ENCODE measurements at places on chromosomes 2 and 18.
A peak's percentile ranks its signal among the peaks of the same experiment; 100 is the strongest.

DNA sequence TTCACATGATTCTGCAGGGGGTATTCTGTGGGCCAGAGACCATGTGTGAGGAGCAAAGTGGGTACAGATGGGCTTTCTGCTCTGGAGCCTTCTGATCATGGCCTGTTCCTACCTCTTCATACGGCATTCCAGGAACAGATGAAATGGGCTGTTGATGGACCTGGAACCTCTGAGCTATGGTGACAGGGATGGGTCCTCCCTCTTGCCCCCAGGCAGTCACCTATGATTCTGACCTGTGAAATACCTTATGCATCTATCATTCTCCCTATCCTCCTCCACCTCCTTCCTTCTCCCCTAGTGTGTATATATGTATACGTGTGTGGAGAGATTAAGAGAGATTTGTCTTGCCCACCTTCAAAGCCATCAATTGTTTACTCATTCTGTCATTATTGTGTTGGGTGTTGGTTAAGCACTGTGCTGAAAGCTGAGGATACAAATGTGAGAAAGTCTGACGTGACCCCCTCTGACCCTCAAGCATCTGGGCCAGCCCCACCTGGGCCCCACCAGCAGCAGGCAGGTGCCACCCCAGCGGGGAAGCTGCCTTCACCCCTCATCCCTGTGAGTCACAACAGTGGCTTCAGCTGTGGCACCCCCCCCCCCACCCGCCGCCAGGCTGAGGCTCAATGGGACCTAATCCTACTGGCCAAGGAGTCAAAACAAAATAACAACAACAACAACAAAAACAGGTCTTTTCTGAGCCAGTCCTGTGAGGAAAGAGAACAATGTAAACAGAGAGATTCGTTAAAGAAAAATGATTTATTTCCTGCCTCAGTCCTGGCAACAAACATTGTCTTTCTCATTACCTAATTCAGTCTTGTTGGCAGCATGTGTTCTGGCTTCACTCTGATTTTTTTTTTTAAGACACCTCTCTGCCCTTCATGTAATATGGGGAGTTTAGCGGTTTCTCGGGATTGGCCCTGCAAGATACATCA is 103.8 kb upstream of the CDC42EP3 start:
- DNase-seq, result no peak

DNA sequence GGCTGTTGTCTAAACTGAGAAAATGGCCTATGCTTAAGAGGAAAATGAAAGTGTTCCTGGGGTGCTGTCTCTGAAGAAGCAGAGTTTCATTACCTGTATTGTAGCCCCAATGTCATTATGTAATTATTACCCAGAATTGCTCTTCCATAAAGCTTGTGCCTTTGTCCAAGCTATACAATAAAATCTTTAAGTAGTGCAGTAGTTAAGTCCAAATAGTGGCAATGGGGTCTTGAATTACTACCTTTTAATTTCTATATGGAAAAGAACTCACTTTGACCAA is 13.8 kb upstream of the ALLC start:
- DNase-seq, result no peak

GRCh38 chr2:118929059-118929458 is 12.9 kb upstream of the MARCO start:
- DNase-seq, result no peak

DNA sequence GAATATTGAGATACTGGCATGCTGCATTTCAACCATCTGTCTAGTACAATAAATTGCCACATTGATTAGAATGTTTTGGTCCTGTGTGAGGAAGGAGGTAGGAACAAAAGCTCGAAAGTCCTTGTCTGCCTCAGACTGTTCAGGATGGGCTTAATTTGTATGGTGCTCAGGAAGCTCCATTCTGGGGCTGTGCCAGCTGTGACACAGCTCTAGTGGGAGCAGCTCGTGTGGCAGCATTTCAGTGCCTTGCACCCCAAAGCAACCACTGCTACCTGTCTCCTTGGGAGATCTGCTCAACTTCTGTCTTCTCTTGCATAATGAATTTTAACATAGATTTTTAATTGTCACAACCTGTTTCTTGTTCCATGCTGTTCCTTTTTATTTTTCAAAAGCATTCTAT is 144.4 kb upstream of the THUMPD2 start:
- no peak for DNase-seq

DNA sequence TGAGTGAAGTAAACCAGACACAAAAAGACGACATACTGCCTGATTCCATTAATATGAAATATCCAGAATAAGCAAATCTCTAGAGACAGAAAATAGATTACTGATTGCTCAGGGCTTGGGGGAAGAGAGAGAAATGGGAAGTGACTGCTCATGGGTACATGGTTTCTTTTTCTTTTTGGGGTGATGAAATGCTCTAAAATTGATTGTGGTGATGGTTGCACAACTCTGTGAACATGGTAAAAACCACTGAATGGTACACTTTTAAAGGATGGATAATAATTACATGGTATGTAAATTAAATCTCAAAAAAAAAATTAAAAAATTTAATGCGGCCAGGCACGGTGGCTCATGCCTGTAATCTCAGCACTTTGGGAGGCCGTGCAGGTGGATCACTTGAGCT is 39.3 kb downstream of the RPL31 start:
- DNase-seq, result no peak

DNA sequence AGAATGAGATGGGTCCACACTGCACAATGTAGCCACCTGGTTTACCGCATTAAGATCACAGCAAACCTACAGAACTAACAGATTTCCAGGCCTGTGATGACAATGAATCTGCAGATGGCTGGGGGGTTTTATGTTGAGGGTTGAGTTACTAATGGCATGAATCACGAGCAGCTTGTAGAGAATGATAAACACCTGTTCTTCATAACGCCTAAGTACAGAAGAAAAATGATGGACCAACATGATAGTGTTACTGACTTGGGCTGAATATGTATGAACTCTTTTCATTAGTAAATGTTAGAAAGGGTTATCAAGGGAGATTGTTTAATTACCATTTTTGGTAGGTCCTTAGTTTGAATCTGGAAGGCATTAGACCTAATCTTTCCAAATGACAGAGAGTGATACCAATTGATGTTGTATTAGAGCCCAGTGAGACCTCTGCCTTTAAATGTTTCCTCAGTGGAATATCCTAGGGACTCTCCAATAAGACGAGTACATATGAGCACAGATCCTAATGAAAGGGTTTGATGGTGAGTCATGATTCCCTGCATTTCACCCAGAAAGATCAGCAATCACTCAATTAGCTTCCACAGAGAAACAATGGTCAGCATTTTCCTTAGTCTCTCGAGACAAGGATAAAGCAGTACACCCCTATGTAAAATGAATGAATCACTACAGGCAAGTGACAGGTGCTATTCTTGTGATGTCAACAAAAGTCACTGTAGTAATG is 243.8 kb downstream of the DLGAP1 start:
- no peak for DNase-seq

DNA sequence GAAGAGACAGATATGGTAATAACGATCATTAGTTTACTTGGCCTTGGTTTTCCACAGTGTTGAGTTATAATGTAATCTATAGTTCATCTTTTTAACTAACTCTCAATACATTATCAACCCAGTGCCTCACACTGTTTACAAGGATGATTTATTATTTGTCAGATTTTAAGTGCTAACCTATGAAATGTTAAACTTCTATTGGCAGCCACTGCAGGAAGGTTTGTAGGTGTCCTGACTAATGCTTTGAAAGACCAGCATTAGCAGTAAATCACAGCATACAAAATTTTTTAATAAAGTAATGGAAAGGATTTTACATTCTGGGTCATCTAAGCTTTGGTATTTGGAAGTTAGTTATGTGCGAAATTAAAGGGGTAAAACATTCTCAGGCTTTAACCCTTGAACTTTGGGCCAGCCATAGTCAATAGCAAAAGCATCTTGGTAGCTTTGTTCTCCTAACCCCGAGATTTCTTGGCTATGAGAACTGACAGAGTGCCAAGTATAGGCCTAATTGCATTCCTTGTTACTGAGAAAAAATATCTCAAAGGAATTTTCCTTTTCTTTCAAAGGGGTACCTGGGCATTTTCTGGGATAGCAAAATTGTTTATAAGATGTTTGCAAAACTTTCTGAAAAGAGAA is 30.6 kb downstream of the SPATS2L start:
- no peak for DNase-seq

DNA sequence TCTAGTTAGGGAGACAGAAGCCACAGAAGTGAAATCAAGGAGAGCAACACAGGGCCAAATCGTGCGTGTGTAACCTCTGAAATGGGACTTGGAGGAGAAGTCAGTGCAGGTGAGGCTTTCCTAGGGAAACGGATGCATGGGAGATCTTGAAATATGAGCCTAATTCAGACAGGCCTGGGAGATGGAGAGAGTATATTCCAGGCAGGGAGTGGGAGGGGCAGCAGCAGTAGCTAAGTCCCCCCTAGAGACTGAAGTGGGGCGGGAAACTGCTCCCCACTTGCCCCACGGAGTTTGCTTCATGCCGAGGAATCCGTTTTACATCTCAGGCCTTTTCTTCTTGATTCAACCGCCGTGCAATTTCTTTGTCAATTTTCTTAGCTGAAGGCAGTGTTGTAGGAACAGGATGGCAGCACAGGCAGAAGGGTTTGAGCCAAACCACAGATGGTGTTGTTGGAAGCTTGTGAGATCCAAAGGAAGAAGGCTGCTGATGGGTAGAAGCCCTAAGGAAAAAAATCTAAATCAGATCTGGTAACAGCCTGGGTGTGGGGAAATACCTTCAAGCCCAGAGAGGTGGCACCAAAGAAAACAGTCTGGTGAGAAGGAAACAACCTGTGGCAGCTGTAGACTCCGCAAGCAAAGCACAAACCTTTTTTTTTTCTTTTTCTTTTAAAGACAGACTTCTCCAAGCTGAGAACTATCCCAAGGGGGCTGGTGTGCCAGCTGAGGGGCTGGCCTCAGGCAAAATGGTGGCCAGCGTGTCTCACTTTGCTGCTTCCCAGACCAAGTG is 40.2 kb downstream of the EPAS1 start:
- DNase-seq, result peak; percentile 68

DNA sequence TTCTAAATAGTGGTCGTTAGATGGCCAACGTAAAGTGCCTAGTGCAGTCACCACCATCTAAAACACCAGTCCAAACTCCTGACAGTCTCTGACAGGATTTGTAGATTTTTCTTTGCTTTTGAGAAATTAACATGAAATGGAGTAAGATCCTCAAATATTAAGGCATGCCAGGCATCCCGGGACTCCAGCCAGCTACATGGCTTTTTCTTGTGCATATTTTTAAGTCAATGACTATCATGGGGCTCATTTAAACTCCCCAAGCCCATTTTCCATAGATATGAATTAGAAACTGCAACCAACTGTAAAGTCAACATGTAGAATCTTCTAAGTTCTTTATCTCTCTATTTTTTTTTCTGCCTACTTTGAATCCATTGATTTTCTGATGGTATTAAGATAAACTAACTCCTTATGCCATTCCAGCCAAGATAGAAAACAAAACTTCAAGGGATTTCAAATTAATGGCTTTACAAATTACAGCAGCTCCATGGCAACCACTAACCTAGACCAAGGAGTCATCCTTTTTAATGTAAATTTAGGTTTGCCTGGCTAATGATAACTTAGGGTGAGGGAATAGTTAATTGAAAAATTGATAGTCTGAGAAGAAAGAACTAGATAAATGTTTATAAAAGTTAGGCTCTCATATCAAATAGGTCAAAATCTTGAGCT is 764.1 kb upstream of the NXPH2 start:
- no peak for DNase-seq

- no peak for DNase-seq
Measured at GRCh38 chr18:15005313-15006130, 257.6 kb downstream of the ANKRD30B start.

DNA sequence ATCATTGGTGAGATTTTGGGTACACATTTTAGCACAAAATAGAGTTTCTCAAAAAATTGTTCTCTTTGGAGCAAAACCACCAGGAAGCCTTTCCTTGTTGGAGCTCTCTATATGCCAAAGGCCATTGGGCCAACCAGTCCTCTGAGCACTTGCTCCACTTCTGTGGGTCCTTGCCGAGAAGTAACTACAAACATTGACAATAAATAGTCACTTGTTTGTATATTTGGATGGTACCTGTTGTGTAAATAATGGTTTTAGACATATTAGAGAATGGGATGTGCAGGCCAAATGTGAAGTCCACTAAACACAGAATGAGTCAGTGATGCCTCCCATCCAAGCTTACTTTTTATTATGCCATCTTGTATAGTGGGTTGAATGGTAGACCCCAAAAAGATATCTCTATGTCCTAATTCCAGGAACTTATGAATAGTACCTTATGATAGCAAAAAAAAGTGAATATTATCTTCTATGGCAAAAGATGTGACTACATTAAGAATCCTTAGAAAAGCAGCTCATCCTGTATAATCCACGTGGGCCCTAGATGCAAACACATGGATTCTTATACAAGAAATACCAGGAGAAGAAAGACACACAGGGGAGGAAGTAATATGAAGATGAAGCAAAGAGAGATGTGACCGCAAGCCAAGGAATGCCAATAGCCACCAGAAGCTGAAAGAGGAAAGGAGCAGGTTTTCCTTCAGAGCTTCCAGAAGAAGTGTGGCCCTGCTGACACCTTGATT is 24.6 kb downstream of the SRD5A2 start:
- DNase-seq, result no peak

GRCh38 chr2:140085674-140086073 is 1305.5 kb upstream of the NXPH2 start:
- DNase-seq, result no peak

DNA sequence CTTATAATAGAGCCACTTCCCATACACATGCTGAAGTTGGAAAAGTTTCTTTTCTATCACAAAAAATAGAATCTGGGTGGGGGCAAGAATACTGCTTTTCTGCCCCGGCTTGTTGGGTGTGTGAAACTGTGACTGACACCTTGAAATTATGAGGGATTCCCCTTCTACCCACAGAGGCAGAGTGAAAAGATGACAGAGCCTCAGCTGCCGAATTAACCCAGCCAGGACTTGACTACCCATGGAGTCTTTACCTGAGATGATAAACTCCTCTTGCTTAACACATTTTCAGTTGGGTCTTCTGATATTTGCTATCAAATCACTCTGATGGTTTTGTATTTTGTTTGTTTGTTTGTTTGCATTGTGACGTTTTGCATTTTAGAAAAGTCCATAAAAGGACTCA is 66.0 kb upstream of the PMAIP1 start:
- DNase-seq, result no peak

GRCh38 chr18:79794846-79795245 is 2.9 kb upstream of the KCNG2 start:
- DNase-seq, result no peak

- no peak for DNase-seq
Measured at GRCh38 chr2:27854229-27854862, 35.8 kb downstream of the RBKS start.

GRCh38 chr2:51711766-51712165 is 679.8 kb upstream of the NRXN1 start:
- DNase-seq, result no peak

- no peak for DNase-seq
Measured at GRCh38 chr2:151374436-151374835, 17.0 kb downstream of the TNFAIP6 start.
